ENCODE measurements at places on chromosomes 13 and 19.

DNA sequence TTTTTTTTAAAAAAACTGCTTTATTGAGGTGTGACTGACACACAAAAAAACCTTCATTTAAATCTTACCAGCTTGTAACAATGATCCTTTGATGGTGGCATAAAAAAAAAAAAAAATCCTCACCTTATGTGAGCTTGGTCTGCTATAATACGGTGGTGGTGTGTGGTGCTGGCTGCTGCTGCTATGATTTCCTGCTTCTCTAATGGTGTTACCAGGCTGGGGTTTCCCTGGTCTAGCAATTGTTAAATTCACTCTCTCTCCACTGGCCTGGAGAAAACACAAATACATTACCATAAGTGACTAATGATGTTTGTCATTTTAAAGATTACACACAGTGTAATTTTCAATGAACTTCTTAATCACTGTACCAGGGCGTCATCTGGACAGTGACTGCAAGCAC, 60.6 kb downstream of the LNX2 start:
- no peak for DNase-seq

GRCh38 chr13:107743526-107743925, 471.8 kb downstream of the LIG4 start:
- DNase-seq, result no peak

- DNase-seq, result peak; percentile 45
These were observed 547 bp downstream of the ABCC4 start for GRCh38 chr13:95300625-95301182.

DNA sequence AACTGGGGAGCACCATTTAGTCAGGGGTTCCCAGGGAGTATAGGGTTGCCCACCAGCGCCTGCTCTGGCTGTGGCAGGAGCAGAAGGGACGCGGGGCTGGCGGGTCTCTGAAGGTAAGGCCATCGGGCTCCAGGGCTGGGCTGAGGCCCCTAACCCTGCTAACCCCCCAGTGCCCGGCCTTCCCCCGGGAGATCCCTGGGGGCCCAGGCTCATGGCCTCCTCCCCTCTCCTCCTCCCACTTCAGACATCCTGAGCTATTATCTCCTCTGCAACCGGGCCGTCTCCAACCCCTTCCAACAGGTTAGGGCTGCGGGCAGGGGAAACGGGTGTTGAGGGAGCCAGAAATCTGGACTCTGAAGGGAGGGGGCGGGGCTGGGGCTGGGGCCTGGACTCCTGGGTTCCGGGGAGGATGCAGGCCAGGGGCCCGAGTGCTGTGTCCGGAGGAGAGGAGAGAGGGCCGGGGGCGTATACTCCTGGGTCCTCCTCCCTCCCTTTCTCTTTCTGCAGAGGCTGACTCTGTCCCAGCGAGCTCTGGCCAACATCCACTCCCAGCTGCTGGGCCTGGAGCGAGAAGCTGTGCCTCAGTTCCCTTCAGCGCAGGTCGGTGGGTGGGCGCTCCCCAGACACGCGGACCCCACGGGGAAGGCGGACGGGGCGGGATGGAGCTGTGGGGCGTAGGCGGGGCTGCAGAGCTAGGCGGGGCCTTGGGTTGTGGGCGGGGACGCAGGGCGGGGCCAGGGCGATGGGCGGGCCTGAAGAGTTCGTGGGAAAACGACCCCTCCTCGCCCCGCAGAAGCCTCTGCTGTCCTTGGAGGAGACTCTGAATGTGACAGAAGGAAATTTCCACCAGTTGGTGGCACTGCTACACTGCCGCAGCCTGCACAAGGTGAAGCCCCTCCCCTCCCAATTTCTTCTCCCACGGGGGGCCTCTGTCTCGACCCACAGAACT, 15.3 kb downstream of the TTYH1 start:
- DNase-seq, result no peak

DNA sequence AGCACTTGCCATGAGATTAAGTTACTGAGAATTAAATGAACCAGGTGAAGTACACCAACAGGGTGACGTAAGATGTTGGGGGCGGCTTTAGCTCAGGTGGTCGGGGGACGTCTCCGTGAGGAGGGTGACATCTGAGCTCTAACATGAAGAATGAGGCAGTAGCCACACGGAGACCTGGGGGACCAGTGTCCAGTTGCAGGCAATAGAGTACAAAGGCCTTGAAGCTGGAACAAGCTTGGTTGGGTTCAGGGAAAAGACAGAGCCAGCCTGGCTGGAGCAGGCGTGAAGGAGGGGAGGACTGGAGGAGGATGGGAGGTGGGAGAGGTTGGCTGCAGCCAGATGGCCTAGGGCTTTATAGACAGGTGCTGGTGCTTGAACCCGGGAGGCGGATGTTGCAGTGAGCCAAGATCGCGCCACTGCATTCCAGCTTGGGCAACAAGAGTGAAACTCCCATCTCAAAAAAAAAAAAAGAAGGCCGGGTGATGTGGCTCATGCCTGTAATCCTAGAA, 1.6 kb downstream of the SPINT2 start:
- DNase-seq, result no peak

DNA sequence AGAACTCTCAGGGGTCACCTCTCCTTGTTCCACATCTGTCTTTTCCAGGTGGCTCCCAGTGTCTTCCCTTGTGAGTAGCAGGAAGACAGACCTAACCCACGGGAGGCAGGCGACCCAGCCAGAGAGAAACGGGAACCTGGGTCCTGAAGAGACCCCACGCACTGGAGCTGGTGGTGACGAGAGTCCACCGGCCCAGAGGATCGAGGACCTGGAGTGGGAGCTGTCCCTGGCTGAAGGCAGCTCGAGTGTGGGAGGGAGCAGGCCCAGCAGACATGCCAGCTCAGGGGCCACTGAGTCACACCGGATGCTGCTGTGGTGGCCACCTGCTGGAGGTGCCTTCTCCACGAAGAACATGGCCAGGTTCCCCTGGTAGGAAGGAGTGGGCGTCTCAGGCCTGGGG, 66.5 kb upstream of the ATP12A start:
- DNase-seq, result no peak

- DNase-seq, result no peak
These were observed 194.1 kb downstream of the USP12 start for GRCh38 chr13:26977541-26977940.

- DNase-seq, result peak; percentile 36
These were observed 97.9 kb downstream of the HSPH1 start for GRCh38 chr13:31063772-31064171.

GRCh38 chr13:99301913-99302636, 5.1 kb downstream of the GPR183 start:
- no peak for DNase-seq

- peak; percentile 75 for DNase-seq
These were observed 22.8 kb upstream of the SIGLEC11 start for GRCh38 chr19:49983645-49984229.

DNA sequence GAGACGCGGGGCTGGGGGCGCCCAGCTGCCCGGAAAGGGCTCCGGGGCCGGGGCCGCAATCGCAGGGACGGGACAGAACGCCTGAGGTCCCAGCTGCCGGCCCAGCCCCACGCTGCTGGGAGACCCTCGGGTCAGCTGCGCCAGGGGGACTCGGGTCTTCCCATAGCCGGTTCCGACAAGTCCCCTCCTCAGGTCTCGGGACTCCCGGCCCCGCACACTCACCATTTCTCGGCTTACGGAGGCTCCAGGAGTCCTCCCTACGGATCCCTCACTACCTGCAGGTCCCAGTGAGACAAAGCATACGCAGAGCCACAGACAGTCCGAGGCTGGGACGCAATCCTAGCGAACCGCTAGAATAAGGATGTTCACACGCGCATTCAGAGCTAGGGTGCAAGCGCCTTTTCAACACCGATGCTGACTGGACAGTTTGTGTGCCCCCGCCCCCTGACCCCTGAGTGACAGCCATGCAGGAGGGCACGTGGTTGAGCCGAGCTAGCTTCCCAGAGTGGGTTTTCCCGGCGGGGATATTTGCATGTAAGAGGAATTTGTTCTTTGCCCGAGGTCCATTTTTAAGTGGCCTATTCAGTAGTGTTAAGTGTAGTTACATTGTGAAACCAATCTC, 13.6 kb downstream of the ZNF490 start:
- no peak for DNase-seq

DNA sequence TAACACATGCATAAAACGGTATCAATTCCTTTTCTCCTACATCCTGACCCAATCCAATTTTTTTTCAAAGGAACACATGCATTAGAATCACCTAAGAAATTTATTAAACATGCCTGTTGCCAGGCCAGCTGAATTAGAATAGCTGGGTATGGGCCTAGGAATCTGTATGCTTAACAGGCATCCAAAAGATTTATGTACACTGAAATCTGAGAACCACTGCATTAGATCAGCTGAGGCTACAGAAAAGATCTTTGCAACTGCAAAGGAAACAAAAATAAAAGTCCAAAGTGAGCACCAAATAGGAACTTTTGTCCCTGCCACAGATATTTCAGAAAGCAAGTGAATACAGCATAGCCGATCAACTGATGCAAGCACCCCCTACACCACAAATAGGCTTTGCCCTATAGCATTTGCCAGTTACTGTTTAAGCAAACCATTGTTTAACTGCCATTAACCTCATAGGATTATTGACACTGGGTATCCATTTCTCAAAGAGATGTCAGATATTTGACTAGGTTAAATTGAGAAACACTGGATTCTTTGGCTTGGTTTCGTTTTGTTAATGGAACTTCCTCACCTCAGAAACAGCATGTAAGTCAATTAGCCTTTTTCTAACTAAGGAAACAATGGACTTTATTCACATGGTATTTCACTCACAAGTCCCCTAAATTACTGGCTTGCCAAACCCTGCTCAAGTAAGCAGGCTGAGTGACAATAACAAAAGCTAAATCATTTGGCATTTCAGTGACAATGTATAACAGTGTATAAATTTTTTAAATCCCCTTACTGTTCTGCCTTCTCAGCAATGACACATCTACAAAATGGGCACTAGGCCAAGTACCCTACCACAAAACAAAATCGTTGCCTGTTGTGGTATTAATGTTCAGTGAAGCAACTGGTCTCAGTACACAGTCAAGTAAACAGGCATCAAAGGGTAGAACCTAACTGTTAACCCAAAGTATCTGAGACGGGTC, 67.8 kb downstream of the SUCLA2 start:
- DNase-seq, result no peak

GRCh38 chr13:72959643-72960042, 99.2 kb upstream of the KLF5 start:
- no peak for DNase-seq

DNA sequence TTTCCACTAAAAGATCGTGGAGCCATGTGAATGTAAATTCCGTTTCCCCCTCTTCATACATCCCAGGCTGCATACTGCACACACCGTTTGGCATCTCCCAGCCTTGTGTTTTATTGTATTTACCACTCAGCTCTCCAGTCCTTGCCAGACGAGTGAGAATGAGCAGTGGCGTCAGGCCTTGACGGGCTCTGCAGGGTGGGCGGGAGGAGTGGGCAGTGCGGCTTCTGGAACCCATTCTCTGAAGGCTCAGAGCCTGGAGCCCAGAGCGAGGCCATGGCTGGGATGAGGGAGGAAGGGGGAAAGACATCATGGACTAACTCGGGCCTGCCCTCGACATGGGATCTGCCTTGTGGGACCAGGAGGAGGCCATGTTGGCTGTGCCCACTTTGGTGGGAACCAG, 25.1 kb downstream of the BICRA start:
- no peak for DNase-seq

GRCh38 chr13:25678398-25678797, 306.6 kb downstream of the ATP8A2 start:
- no peak for DNase-seq

- no peak for DNase-seq
These were observed 7.5 kb downstream of the IZUMO2 start for GRCh38 chr19:50155520-50156109.

DNA sequence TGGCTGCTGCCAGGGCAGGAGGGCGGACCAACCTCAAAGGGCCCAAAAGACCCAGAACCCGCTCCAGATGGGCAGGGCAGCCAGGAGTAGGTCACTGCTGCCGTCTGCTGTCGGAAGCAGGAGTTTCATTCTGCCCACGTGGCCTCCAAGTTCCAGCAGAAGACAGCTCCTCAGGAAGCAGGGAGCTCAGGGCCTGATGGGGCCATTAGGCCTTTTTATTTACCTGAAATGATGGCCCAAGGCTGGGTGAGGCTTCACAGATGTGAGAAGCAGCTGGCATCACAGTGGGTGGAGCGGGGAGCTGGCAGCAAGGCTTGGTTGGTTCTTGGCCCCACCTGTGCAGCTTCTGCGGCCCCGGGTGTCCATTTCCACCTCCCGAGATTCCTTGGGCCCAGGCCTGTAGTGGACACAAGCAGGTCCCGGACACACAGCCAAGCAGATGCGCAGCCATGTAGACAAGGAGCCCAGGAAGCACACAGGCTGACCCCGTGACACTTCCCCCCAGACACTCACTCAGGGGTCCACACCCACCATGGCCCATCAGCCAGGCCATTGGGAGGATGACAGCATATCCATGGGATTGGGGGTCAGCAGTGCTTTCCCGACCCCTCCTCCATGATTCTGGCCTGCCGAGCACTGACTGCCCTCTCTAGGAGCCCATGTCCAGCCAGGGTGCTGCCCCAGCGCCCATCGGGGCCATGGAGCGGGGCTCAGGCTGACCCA, 26.4 kb downstream of the C13orf46 start:
- no peak for DNase-seq

DNA sequence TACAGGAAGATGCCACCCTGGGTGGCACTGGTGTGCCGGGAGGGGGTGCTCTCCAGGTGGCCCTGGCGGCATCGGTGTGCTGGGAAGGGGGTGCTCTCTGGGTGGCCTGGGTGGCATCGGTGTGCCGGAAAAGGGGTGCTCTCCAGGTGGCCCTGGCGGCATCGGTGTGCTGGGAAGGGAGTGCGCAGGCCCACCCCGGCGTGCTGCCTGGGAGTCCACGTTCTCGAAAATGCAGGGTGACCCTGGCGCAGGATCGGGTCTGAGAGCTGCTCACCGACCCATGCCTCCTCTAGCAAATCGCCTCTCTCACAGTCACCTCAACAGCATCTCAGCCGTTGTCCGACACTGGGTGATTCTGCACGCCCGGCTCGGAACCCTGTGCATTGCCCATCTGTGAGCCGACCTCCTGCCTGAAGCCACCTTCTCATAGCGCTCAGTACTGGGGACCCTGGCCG, 36.4 kb downstream of the RASA3 start:
- DNase-seq, result no peak

DNA sequence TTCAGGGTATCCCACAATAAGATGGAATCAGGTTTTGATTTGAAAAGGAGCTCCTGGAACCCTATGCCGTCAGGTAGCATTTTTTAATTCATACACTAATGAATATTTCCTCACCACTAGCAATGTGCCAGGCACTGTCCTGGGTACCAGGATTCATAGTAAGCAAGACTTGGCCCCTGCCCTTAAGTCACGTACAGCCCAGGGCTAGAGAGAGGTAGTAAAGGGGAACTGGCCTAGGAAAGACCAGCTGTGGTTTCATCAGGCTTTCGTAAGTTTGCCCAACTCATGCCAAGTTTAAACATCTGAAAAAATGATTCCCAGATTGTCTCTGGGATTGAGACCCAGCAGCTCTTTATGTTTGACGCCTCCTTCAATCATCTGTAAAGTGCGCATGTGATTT, 45.9 kb upstream of the AMER2 start:
- DNase-seq, result no peak

- DNase-seq, result no peak
These were observed 8.5 kb upstream of the CA11 start for GRCh38 chr19:48654299-48655059.

- DNase-seq, result no peak
These were observed 1368.1 kb downstream of the EFNB2 start for GRCh38 chr13:105167385-105167784.

Data from activated CD4-positive, alpha-beta T cell treated with anti-CD3 and anti-CD28 coated beads, Interleukin-2, Interleukin-4, amounts not matched to agents 100 ng/mL and 50 ng/mL, durations not matched to agents 16 hours and 8 hours (primary cell).